Posterior vena cava (tissue), 2 donors: ENCODE measurements at places on chromosomes 3 and 15.

- no peak for DNase-seq
Observed at GRCh38 chr15:67178569-67179210, 75.8 kb downstream of the AAGAB start.

GRCh38 chr3:141203866-141204265 lies 27.8 kb upstream of the PXYLP1 start:
- DNase-seq = no peak

GRCh38 chr3:66383998-66384745 lies 116.7 kb downstream of the LRIG1 start:
- DNase-seq = no peak

DNA sequence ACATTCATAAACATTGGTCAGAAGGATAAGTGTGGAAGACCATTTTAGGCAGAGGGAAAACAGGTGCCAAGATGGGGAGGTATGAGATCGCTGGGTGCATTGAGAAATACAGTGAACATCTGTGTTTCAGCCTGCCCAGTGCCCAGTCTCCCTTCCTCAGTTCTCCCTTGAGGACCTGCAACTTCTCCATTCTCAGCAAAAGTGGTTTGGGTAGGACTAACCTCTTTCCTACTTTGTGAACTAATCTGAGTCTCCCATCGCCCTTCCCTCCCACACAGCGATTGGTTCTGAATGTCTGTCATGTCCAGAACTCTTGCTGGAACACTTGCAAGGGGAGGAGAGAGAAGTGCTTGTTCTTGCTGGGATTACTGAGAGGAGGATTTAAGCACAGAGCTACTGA lies 10.9 kb upstream of the CCNL1 start:
- no peak for DNase-seq

DNA sequence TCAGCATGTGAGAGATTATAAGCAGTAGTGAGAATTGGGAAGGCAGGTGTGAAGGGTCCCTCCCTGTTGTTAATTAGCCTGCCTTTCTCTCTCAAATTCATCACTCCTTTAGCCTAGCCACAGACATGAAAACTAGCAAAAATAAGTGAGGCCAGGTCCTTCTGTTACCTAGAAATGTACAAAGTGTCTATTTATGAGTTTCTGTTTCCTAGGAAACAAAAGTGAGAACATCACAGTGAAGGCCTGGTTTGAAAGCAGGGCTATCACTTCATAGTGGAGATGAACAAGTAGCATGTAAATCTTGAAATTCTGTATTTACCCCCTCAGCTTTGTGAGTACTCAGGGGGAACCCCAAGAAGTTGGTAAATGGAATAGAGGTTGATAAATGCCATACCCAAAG lies 78.2 kb upstream of the UMPS start:
- no peak for DNase-seq

- DNase-seq = no peak
Observed at GRCh38 chr3:69009559-69010410, 3.7 kb downstream of the EOGT start.

DNA sequence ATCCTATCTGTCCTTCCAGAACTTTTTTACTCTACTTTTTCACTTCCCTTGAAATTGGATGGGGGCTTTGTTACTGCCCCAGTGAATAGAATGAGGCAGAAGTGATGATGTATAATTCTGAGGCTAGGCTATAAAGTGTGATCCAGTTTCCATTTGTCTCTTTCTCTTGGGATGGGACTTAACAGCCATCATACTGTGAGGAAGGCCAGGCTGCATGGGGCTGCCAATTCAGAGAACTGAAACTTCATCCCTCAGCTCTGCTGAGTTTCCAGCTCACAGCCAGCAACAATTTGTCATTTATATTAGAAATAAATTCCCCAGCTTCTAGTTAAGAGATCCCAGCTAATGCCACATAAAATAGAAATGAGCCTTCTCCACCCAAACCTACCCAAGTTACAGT lies 504.0 kb upstream of the TGFBR2 start:
- no peak for DNase-seq

- DNase-seq = no peak
Observed at GRCh38 chr3:123291404-123291803, 89.7 kb downstream of the SEC22A start.

GRCh38 chr3:117486719-117487716 lies 777.4 kb downstream of the TUSC7 start:
- no peak for DNase-seq

- peak; percentile 62 for DNase-seq
Observed at GRCh38 chr3:14150078-14150477, 25.2 kb downstream of the TMEM43 start.

- no peak for DNase-seq
Observed at GRCh38 chr15:40472171-40472727, 1.5 kb downstream of the CHST14 start.

- DNase-seq = no peak
Observed at GRCh38 chr3:157467200-157467599, 30.6 kb downstream of the PTX3 start.

DNA sequence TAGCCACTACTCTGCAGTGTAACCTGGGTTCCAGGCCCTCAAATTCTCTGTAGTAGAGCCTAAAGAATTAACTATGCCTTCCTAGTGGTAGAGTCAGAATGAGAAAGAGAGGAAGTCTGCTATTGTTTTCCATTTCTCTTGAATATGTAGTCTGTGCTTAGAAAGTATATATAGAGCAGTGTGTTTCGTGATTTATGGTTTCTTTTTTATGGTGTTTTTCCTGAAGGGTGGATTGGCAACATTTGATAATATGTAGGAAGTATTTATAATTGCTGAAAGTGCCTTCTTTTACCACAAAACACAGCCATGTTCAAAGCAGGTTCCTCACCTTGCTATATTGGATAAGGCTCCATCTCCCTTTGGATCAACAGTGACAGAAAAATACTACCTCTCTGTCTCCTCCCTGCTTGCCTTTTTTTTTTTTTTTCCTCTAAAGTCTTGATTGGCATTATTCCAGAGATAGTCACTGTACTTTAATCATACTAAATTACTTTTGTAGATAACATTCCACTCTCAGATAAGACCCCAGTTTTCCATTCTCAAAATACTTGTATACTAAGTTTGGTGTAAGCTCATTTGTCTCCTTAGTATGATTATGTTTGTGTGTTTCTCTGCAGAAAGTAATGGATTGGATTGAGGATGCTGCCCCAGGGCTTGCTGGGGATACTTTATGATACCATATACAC lies 47.8 kb downstream of the IQGAP1 start:
- DNase-seq = no peak
